ENCODE measurements at places on chromosomes 4 and X. TPM values are rescaled to one million over a fixed set of nuclear protein-coding genes. Genes with fewer than 3 reads are reported as not detected.

NLRP2B gene
- not detected for total RNA-seq

SASH3 gene
- 0.57 TPM for total RNA-seq

DNA sequence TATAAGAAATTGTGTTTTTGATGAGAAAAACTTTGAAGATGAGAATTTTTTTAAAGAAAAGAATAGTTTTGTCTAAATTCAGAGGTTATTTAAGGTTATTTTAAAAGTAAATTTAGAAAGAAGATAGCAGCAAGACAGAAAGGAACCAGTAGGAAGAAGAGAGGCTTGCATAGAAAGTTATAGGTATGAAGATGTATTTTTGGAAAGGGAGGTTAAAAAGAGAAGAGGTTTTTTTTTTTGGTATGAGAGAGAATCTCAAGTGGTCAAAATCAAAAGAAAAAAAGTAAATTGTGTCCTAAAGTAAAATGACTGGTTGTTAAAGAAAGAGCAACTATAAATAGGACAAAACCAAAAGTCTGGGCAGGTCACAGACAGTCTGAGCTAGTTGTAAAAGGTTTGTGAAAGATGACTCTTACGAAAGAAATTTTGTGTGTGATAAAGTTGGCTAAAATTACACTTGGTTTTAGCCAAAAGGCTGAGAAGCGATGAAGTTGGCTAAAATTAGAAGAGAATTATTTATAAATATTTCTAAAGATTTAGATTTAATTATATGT is 16.4 kb upstream of the EIF4E start:
- no peak for DNase-seq

DNA sequence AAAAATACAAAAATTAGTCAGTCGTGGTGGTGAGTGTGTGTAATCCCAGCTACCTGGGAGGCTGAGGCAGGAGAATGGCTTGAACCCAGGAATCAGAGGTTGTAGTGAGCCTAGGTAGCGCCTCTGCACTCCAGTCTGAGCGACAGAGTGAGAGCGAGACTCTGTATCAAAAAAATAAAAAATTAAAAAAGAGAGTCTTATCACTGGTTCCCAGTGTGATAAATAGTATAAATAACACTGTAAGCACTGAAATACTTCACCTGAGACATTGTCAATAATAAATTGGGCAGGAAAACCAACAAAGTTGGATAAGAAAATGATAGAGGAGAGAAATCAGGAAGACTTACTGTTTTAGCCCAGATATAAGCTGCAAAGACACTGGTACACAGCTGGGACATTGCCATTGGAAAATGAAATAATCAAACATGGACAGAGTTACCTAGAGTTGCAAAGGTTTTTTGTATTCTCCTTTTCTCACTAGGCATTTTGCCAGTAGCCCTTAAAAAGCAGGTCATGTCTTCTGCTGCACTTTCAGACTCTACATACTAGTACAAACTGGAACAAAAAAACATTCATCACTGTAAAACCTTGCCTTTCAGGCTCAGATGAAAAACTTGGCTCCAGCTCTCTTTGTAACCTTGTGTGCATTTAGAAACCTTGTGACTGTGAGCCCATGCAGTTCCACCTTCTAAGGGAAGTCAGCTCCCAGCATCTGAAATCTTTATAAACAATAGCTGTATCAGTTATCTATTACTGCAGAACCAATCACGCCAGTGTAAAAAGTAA is 55.0 kb upstream of the PPP1R2C start:
- DNase-seq, result no peak

DNA sequence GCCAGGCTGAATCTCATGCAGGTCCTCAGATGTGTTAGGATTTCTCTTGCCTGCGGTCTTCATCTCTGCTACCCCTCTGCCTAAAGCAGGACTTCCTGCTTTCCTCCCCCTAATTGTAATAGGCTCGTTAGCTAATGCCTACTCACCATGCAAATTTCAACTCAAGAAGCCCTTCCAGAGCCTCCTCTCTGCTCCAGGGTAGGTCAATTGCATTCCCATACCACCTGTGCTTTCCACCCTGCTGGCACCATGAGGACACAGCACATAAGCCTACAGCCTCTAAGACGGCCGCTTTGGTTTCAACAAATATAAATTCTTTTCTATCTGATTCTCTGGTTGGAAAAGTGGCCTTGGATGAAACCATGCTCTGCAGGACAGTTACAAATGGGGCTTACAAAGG is 93.9 kb downstream of the QDPR start:
- no peak for DNase-seq

DNA sequence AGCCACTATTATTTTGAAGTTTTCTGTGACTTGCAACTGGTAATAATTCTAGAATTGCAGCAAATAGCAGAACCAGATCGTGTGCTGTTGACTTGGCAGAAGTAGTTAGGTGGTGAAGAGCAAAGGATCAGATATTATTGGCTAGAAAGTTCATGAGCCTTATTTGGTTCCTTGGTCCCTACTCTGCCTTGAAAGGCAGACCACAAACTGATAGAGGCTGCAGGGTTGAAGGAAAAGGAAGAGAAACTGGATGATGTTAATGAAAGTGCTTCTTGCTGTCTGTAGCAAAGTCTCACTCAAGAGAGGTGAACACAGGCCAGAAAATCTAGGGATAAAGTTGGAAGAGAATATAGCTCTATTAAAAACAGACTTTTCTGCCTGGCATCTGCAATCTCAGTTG is 41.2 kb upstream of the RNF150 start:
- DNase-seq, result no peak

DNA sequence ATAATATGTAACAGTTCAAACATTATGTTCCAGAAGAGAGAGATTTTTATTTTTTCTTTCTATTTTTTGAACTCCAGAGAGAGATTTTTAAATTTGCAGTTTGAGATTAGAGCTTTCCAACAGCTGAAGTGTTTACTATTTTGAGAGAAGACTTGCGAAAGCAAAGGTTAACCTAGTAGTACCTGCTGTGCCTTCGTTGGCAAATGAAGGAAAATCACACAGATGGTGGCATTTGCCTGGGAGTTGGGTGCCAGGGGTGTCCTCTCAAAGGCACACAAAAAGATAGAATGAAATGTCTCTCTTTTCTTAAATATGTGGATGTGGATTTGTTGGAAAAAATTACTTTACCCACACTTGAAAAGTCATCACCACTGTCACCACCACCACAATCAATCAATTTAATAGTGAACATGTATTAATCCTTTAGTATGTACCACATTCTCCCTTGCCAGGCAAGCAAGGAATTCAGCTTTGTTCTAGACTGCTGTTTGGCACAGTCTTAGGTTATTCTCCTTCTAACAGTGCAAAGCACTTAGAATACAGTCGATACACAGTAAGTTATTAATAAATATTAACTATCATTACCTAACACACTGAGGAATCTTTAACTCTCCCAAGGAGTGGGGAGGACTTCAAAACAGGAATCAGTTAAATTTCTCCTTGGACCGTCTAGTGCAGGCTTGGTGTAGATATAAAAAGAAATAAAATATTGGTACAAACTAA is 838.2 kb upstream of the FTHL17 start:
- DNase-seq, result no peak

Measured in WTC11 (cell line).